ENCODE measurements at places on chromosomes 2 and 18. TPM values are rescaled to one million over a fixed set of nuclear protein-coding genes. Genes with fewer than 3 reads are reported as not detected.

Gene SPP2
- total RNA-seq, result not detected

Gene NOL4
- total RNA-seq, result 0.16 TPM

GRCh38 chr18:21179590-21180220 is 62.3 kb upstream of the GREB1L start:
- no peak for DNase-seq

- DNase-seq, result no peak
Observed at GRCh38 chr2:159073256-159073655, 104.8 kb downstream of the TANC1 start.

DNA sequence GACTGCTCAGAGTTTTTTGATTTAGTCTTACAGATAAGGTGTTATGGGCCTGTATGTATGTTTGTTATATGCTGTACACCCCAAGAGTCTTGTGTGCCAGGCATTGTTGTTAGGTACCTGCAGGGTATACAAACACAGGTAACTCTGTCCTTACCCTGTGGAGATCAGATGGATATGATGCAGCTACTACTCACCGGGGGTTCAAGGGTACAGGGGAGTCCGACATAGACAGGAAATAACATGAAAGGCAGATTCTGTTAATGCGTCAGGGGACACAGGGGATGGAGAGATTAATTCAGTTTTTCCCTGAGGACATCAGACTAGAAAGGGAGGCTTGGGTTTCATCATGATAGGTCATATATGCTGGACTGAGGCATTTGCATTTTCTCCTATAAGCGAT is 31.3 kb downstream of the TRAK2 start:
- no peak for DNase-seq

DNA sequence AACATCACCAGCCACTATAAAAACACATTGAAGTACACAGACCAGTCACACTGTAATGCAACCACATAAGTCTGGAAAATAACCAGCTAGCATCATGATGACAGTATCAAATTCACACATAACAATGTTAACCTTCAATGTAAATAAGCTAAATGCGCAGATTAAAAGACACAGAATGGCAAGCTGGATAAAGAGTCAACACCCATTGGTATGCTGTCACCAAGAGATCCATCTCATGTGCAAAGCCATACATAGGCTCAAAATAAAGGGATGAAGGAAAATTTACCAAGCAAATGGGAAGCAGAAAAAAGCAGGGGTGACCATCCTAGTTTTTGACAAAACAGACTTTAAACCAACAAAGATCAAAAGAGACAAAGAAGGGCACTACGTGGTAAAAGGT is 110.8 kb downstream of the NR4A2 start:
- DNase-seq, result no peak

GRCh38 chr2:143205106-143205764 is 76.0 kb downstream of the ARHGAP15 start:
- DNase-seq, result no peak
